ENCODE measurements at places on chromosomes 3 and 15.
A peak's percentile ranks its signal among the peaks of the same experiment; 100 is the strongest.

GRCh38 chr15:23081271-23081670, 41.9 kb upstream of the TUBGCP5 start:
- H3K4me1 ChIP-seq, result no peaks in the 10 kb centered on the region
- no peak overlapping the region for H3K27ac ChIP-seq
- H3K27me3 ChIP-seq, result no peaks in the 10 kb centered on the region
- DNase-seq, result no peak

DNA sequence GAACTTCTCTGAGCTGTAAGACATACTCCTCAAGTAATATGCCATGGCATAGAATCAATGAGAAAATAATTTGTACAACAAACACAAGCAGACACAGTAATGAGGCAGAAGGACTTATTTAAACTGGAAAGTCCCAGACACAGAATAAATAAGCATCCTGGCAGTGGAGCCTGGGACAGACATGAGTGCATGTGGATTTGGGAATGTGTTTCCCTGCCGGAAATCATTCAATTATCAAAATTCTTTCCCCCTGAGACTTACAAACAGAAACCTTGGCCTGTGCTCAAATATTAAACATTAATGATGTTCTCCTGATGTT, 520.1 kb downstream of the ROBO1 start:
- H3K27ac ChIP-seq, result peak overlapping the region; percentile 37
- no peaks in the 10 kb centered on the region for H3K27me3 ChIP-seq
- H3K36me3 ChIP-seq, result no peaks in the 10 kb centered on the region
- no peaks in the 10 kb centered on the region for H3K4me1 ChIP-seq

DNA sequence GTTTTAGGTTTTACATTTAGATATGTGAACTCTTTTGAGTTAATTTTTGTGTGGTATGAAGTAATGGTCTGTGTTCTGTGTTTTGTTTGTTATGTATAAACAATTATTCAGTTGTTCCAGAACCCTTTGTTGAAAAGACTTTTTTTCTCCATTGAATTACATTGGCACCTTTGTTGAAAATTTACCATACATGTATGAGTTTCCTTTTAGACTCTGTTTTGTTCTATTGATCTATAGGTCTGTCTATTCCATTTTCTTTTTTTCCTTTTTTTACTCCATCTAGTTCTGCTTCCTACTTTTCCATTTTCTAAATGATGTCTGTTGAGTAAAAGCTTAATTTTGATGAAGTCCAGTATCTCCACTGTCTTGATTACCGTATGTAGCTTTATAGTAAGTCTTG, 31.4 kb downstream of the ARIH2 start:
- H3K36me3 ChIP-seq, result peaks cover 12% of the 10 kb centered on the region
- peak overlapping the region; percentile 75 for H3K27ac ChIP-seq
- peaks cover 17% of the 10 kb centered on the region for H3K4me1 ChIP-seq
- no peak overlapping the region for H3K4me3 ChIP-seq
- H3K27me3 ChIP-seq, result no peaks in the 10 kb centered on the region
- no peak for DNase-seq

GRCh38 chr3:141900343-141900742, 23.9 kb downstream of the ATP1B3 start:
- no peak overlapping the region for H3K27ac ChIP-seq
- H3K4me3 ChIP-seq, result no peak overlapping the region
- H3K4me1 ChIP-seq, result no peaks in the 10 kb centered on the region
- no peak for DNase-seq

DNA sequence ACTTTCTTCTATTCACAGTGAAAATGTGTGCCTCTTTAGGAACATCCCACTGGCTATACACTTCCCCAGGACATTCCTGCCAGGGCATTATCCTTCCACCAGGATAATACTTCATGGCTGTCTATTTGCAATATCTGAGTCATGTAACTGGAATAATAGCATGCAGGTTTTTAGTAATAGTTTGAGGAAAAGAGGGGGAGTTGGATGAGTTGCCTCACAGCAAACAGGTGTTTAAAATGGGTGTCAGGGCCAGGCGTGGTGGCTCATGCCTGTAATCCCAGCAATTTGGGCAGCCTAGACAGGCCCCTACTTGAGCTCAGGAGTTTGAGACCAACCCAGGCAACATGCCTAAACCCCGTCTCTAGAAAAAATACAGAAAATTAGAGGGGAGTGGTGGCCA, 585.9 kb downstream of the DIPK2A start:
- no peak for DNase-seq
- no peaks in the 10 kb centered on the region for H3K4me1 ChIP-seq
- H3K27ac ChIP-seq, result no peak overlapping the region
- H3K4me3 ChIP-seq, result no peak overlapping the region

GRCh38 chr15:80846031-80846815, 67.1 kb downstream of the CEMIP start:
- H3K4me3 ChIP-seq, result no peak overlapping the region
- DNase-seq, result no peak
- no peaks in the 10 kb centered on the region for H3K36me3 ChIP-seq
- H3K27me3 ChIP-seq, result no peaks in the 10 kb centered on the region
- H3K27ac ChIP-seq, result no peak overlapping the region

DNA sequence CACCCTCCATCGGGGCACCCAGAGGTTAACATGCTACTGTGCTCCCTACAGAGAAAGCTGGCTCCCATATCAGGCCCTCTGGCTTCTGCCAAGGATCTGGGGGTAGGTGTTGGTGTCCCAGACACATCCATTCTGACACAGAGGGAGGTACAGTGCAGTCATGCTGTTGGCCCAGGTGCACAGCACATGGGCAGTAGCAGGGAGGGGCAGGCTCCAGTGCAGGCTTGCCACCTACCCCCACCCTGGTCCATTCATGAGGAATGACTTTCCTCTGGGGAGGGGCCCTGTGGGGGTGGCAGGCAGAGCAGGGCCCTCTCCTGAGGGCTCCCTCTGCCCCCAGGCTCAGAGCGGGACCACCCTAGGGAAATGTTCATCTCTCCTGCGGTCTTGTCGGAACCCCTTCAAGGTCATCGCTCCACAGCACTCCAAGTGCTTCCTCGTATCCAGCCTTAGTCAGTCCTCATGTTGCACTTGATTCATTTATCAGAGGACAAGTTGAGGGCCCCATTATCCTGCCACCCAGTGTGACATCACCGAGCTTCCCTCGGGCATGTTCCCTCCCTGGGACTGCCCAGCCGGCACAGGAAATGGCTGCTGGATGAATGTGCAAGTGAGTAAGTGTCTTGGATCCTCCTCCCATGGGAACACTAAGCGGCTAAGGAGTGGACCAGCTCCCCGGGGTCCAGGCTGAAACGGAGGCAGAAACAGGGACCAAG, 10.0 kb downstream of the DUSP7 start:
- H3K27ac ChIP-seq, result peak overlapping the region; percentile 78
- H3K27me3 ChIP-seq, result no peaks in the 10 kb centered on the region
- no peak overlapping the region for H3K4me3 ChIP-seq
- no peaks in the 10 kb centered on the region for H3K4me1 ChIP-seq
- H3K36me3 ChIP-seq, result peaks cover 32% of the 10 kb centered on the region

DNA sequence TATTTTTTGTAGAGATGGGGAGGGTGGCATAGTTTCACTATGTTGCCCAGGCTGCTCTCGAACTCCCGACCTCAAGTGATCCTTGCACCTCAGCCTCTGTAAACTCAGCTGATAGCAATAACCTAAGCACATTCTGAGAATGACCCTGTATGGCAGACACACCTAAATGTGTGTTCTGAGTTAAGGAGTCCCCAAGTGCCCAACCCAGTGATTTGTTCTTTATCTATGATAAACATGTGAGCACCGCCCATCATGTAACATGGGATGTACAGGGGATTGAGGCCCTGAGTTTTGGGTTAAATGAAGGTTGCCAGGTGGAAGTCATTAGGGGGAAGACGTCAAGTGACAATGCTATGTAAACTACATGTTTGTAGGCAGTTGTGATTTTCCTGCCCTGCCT, 5.7 kb downstream of the NCEH1 start:
- H3K27me3 ChIP-seq, result no peaks in the 10 kb centered on the region
- no peak for DNase-seq
- no peaks in the 10 kb centered on the region for H3K4me1 ChIP-seq
- no peak overlapping the region for H3K4me3 ChIP-seq
- H3K36me3 ChIP-seq, result no peaks in the 10 kb centered on the region

DNA sequence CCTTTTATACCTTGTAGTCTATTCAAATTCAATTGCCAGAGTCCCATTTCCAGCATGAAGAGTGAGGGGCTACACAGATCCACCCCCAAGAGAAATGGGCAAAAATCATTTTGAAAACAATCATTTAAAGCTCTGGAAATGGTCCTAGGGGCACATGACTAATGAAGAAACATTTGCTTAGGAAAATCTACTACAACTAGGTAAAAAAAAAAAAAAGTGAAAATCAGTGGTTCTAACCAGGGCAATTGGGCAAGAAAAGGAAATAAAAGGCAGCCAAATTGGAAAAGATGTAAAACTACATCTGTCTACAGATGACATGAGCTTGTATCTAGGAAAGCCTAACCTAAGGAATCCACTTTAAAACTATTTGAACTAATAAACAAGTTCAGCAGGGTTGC, 9.4 kb downstream of the IMPG2 start:
- H3K27ac ChIP-seq, result no peak overlapping the region
- no peaks in the 10 kb centered on the region for H3K36me3 ChIP-seq
- H3K4me3 ChIP-seq, result no peak overlapping the region
- no peak for DNase-seq

GRCh38 chr3:171458071-171458863, 1.9 kb downstream of the TNIK start:
- H3K4me3 ChIP-seq, result peak overlapping the region; percentile 80
- no peaks in the 10 kb centered on the region for H3K4me1 ChIP-seq
- no peak for DNase-seq
- H3K36me3 ChIP-seq, result no peaks in the 10 kb centered on the region
- H3K27ac ChIP-seq, result peak overlapping the region; percentile 91

- no peaks in the 10 kb centered on the region for H3K36me3 ChIP-seq
- peak; percentile 79 for DNase-seq
- no peaks in the 10 kb centered on the region for H3K4me1 ChIP-seq
- H3K27ac ChIP-seq, result peak within 1 kb of the TSS; percentile 70
- peak within 1 kb of the TSS; percentile 46 for H3K4me3 ChIP-seq
These were observed at the start of gene CLSTN2 for GRCh38 chr3:139935016-139935865. TSS of gene CLSTN2 (plus strand) at chr3:139935185.

DNA sequence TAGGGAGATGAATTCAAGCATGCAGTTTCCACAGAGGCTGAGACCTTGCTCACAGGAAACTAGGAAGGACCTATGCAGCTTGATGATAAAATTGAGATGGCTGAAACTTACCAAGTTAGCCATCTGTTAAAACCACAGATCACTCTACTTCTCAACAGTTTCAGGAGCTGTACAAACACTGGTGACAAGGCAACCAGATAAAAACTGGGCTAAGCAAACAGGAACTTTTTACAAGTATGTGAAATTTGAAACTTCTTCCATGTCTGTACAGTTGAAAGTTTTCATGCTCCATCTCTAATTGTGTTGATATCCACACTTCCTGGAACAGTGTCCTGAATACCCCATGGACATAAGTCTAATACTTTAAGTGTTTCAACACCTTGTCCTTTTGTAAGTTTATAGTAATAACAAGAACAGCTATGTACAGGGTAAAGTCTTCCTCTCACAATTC, 78.2 kb downstream of the FAIM start:
- H3K4me3 ChIP-seq, result no peak overlapping the region
- H3K4me1 ChIP-seq, result no peaks in the 10 kb centered on the region
- no peaks in the 10 kb centered on the region for H3K36me3 ChIP-seq
- no peak for DNase-seq
- no peak overlapping the region for H3K27ac ChIP-seq

DNA sequence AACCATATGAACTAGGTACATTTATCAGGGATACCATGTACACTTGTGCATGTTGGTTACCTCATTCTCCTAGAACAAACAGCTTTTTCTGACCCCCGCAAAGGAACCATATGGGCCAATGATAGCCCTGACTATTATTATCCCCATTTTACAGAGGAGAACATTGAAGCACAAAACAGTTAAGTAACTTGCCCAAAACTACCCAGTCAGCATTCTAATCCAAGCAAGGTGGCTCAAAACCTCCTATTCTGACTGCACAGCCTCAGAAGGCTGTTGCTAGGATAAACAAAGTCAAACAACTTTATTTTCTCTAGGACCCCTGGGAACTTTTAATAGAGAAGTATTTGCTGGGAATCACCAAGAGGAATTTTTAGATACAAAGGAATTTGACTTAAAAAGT, 36.7 kb downstream of the CFAP44 start:
- H3K36me3 ChIP-seq, result peaks cover 16% of the 10 kb centered on the region
- no peaks in the 10 kb centered on the region for H3K27me3 ChIP-seq
- no peak for DNase-seq
- no peak overlapping the region for H3K4me3 ChIP-seq
- H3K27ac ChIP-seq, result no peak overlapping the region
- no peaks in the 10 kb centered on the region for H3K4me1 ChIP-seq

DNA sequence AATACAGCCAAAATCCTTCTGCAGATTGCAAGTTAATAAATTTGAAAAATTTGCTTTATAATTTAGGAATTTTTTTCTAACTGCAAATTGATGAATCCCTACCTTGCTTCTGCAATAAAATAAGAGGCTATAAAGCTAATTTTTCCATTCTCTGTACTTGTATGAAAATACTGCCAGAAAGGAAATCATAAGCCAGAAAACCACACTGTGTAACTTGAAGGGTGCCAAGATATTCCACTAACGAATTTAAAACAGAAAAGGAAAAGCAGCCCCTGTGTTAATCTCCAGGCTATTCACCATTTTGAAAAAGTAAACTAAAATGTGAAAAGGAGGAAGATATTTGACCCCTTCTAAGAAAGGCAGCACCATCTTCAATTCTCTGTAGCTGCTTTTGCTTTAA, 557.9 kb upstream of the ZNF385D start:
- no peak overlapping the region for H3K27ac ChIP-seq
- no peaks in the 10 kb centered on the region for H3K4me1 ChIP-seq
- no peaks in the 10 kb centered on the region for H3K27me3 ChIP-seq
- H3K4me3 ChIP-seq, result no peak overlapping the region
- no peaks in the 10 kb centered on the region for H3K36me3 ChIP-seq

DNA sequence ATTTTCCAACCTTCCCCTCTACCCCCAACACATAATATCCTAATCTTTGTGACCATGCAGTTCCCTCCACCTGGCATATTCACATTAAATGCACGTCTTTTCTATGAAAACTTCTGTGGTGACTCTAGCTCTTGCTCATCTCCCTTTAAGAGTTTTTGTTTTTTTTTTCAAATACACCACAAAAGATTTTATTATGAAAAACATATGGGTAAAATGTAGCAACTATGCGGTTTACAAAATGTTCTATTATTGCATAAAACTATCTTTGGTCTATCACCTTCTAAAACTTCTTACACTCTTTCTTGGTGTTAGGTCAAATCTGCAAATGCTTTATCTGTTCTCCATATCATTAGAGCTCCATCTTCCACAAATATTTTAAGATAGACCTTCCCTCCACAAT, 38.6 kb upstream of the ADGRG7 start:
- H3K4me3 ChIP-seq, result no peak overlapping the region
- no peak overlapping the region for H3K27ac ChIP-seq
- H3K36me3 ChIP-seq, result peaks cover 5% of the 10 kb centered on the region

GRCh38 chr3:169822983-169823382, 10.3 kb upstream of the LRRC34 start:
- no peak for DNase-seq
- H3K27me3 ChIP-seq, result no peaks in the 10 kb centered on the region
- H3K36me3 ChIP-seq, result no peaks in the 10 kb centered on the region
- no peak overlapping the region for H3K4me3 ChIP-seq
- H3K27ac ChIP-seq, result no peak overlapping the region
- H3K4me1 ChIP-seq, result no peaks in the 10 kb centered on the region

Measured in right atrium auricular region (tissue), 2 donors.